Activated CD4-positive, CD25-positive, alpha-beta regulatory T cell (primary cell): ENCODE measurements at places on chromosomes 5 and 9.

DNA sequence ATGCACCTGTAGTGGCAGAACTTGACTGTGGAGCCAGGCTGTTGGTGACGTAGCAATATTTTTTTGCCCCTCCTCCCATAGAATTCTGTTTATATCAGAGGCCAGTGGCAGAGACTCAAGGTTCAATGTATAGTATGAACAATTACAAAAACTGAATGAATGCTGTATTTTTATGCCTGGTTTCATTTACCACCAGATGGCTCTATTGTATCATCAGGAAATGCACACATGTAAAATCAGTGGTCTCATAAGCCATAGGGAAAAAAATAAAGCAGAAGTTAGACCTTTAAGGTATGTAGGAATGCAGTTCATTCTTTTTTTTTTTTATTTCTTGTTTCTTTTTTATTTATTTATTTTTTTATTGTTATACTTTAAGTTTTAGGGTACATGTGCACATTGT is 43.6 kb downstream of the CCDC192 start:
- no peak for DNase-seq

DNA sequence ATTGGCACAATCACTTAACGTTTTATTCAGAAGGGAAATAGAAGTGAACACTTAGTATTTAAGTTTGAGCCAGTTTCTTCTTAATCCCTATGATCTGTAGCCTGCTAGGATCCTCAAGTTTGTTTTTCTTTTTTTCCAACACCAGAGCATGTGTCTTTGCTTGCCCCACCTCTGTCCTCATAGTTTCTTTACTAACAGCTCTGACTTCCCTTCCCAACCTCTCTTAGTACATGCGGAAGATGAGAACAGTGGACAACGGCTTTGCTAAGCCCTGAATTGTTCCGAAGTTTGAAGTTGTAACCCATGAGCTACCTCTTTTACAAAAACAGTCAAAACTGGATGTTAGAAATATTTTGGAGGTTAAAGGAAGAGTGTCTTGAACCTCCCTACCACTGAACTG is 61.7 kb upstream of the TAF11L2 start:
- no peak for DNase-seq

- DNase-seq: no peak
Measured at GRCh38 chr9:136943291-136944211, 987 bp downstream of the FBXW5 start.

GRCh38 chr5:34827588-34828506 is 11.1 kb upstream of the TTC23L start:
- no peak for DNase-seq

DNA sequence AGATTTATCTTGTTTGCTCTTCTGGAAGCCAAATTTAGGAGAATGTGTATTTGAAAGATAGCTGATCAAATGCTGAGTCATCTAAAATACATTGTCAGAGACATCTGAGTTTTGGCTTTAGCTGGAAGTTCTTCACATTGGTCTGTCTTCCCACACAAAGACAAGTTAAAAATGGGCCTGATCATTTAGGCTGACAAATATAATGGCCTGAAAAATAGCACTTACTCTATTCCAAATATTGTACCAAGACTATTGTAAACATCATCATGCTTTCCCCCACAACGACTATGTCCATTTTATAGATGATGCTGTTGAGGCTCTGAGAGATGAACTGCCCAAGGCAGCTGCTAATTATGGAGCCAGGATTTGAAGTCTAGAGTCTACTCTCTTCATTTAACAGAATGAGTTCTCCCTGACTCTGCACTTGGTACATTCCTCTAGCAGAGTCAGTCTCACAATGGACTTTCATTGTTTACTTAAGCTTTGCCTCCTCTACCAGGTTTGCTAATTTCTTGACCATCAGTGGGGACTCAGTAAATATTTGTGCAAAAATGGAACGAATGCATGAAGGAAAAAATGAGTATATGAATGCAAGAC is 619.4 kb upstream of the KLF4 start:
- DNase-seq: no peak

DNA sequence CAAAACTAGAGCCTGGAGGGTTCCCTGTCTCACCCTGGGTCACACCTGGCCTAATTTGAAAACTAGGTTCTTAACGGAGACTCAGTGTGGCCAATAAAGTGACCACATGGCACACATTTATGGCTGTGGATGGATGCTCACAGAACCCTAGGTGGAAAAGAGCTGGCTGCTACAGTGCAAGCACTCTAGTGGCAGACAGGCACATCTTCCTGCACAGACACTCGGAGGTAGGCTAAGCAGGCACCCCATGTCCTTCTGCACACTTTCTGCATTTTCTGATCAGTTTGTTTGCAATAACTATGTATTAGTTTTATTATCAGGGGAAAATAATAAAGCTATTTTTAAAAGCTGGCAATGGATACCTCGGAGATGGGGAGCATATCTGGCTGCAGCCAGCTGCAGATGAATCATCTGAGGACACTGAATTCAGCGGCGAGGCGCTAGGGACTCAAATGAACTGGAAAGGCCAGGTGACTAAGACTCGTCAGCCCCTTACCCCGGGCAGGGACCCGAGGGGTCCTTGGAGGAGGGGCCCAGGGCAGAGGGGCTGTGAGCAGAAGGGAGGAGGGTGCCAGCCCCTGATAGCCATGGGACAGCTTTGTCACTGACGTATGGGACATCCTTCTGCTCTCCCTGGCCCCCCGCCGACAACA is 96.2 kb downstream of the OLFM1 start:
- no peak for DNase-seq

DNA sequence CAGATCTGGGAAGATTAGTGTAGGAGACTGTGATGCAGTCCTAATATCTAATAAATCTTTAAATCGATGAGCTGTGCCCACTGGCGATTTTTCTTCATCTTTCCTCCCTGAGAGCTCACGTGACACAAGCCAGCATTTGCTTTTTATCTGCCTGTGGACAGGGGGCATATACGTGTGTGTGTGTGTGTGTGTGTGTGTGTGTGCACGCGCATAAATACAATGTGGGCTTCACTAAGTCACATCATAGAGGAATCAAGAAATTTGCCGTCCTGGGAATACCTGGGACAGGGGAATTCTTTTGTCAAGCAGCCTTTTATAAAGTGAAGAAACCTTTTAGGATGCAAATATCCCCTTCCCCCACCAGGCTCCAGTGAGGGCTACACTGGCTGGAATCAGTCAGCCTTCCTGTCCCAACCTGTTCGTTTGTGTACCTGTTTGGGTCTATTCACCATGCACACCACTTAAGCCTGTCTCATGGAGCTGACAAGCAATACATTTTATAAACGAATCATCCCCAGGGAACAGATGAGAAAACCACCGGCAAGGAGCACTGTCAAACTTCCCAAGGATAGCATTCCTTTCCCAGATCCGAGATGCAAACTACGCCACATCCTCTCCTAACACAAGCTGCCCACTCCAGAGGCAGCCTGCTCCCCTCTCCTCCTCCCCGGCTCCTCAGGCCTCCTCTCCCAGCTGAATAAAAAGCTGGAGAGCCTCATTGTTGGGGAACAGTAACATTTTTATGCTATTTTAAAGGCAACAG is 2.7 kb downstream of the EPB41L4B start:
- no peak for DNase-seq

GRCh38 chr9:106065136-106065535 is 370.8 kb downstream of the TMEM38B start:
- no peak for DNase-seq

DNA sequence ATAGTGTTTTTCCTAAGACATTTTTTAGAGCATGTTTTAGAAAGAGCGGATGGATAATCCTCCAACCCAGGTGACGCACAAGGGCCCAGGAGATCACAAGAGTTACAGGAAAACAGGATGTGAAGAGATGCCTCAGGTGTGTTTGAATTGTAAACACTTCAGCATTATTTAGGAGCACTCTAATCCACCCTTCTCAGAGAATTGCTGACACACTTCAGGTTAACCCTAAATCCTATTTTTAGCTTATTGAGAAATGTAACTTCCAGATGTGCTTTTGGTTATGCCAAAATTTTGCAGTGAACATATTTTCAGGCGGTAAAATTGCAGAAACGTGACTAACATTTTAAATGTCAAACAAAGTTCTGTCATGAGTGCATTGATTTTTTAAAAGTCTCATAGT is 755.4 kb upstream of the CTNND2 start:
- no peak for DNase-seq

DNA sequence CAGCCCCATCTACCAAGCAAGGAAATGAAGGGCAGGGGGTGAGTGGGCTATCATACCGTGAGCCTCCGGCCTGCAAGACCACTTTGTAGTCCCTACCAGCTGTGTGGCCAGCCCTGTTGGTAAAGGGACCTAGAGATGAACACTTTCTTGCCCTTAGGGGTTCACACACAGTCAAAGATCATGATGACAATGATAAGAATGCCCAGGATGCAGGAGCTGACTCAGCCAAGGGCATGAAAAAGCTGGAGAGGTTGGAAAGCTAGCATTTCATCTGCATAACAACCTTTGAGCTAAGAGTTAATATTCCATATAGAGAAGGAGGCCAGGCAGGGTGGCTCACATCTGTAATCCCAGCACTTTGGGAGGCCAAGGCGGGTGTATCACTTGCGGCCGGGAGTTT is 19.2 kb upstream of the FGFR4 start:
- no peak for DNase-seq

- no peak for DNase-seq
Measured at GRCh38 chr9:105275938-105276337, 31.5 kb downstream of the SLC44A1 start.

DNA sequence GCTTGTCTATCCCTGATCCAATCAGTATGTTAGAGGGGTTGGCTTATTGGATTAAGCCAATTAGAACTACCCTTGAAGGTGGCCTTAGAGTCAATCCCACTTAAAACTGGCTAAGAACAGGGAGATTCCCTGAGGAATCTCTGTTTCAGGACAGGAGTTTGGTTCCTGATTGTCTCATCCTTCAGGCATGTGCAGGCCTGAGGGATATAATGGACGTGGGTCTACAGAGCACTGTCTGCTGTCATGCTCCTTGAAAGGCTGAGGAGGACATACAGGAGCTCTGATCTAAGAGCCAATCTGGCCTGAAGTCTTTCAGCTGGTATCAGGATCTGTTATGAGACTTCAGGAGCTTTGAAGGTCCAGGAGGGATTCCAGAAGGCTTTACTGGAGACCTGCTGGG is 36.2 kb upstream of the PRXL2C start:
- no peak for DNase-seq

DNA sequence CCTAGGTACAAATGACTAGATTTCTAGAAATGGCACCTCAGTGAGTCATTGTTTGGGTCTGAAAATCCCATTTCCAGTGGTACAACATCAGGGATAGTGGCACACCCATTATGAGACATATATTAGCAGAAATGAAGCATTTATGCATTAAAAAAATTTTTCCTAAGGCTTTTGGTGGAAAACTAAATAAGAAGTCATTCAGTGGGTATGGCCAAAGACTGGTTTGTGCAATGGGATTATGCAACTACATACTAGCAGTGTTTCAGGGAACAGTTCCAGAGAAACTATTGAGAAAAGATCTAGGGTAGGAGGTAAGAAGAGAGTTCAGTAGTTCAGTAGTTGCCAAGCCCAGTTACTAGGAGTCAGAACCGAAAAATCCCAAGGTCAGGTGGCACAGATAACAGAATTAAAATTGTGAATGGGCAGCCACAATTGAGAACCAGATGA is 106.5 kb upstream of the HAPLN1 start:
- DNase-seq: no peak

DNA sequence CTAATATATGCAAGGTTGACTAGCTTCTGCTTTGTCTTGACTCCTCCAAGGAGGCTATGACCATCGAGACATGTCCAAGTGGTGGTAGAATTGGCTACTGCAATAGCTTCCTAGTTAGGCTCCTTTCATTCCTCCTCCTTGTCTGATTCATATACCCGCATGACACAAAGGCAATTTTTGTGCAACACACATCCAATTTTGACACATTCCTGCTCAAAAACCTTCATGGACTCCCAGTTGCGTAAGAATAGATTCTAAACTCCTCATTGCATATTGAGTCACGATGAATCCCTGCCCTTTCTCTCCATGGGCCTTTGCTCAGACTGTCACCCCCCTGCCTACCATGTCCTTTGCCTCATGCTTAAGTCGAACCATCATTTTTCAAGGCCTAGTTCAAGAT is 344.5 kb downstream of the ACTL7B start:
- DNase-seq: no peak

DNA sequence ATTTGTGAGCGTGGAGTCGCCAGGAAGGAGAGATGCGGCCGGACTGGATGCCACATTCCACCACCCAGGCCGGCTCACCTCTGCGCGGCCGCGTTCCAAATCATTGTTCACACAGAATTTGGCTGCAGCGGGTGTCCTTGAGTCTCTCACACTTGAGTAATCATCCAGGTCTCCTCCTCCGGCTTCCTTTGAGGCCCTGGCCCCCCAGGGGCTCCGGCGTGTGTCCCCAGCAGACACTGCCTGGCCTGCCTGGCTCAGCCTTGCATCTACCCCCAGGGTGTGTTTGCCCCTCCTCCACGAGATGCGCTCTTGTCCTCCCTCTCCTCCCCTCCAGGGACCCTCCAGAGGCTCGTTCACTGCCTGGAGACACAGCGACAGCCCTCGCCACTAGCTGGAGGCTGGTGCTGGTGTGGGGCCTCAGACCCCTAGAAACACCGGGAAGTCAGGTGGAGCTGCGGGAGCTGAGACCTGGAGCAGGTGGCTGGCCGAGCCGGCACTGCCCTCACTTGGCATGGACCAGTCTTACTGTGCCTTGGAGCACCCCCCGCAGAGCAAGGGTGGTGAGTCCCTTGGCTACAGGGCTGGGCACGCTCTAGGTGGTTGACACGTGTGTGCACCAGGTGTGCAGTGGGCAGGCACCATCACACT is 7.0 kb upstream of the SLC9A3 start:
- no peak for DNase-seq
